ENCODE measurements at places on chromosomes 16 and 17.
A peak's percentile ranks its signal among the peaks of the same experiment; 100 is the strongest.

DNA sequence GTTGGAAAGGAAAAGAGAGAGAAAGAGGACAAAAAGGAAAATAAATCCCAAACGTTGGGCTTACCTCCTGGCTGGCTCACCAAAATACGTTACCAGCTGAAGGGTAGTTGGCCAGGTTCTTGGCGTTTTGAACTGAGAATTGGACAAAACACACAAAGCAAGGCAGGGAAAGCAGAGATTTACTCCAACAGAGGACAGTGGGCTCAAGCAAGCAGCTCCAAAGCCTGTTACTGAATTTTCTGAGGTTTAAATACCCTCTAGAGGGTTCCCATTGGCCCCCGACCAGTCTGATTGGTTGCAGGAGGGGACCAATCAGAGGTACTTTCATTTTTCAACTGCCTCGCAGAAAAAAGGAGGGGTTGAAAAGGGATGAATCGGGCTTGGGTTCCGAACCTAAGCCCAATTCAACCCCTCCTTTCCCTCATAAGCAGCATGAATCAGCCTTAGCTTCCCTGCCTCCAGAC, 55.6 kb upstream of the ALOX12 start:
- no peak for DNase-seq

GRCh38 chr16:66360624-66361324, 5.7 kb upstream of the CDH5 start:
- no peak for DNase-seq

DNA sequence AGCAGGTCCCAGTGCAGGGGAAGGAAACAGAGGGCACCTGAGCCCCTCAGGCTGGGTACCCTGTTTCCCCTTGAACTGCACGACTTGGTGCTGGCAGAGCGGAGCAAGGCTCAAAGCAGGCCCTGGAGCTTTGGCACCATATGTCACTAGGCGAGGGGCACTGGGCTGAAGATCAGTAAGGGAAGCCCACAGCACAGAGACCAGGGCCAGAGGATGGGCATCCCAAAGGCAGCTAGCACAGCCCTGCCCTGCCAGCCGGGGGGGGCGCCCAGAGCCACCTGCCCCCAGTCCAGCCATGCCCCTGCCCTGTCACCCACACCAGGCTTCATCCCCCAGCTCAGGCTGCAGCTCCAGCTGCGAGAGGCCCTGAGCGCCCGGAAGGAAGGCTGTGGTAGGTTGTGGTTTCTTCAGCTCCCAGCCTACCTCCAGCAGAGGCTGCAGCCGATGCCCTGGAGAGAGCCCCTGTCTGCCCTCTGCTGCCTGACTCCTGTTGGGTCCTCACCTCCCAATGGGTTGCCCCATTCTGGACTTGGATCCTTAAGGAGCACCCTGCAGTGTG, 10.9 kb downstream of the NHERF1 start:
- DNase-seq: peak; percentile 44

- DNase-seq: no peak
Observed at GRCh38 chr16:70453892-70454221, 538 bp upstream of the FCSK start.

GRCh38 chr17:80348551-80349150, 66.3 kb upstream of the ENDOV start:
- no peak for DNase-seq

GRCh38 chr17:81097943-81098308, 63.0 kb downstream of the BAIAP2 start:
- DNase-seq: no peak

GRCh38 chr17:8212312-8213180, 2.2 kb upstream of the AURKB start:
- DNase-seq: no peak

GRCh38 chr16:57801809-57802340, 416 bp downstream of the KIFC3 start:
- DNase-seq: peak; percentile 80

GRCh38 chr17:4124999-4125398, 17.8 kb downstream of the ZZEF1 start:
- DNase-seq: no peak

- DNase-seq: no peak
Observed at GRCh38 chr16:89739383-89739782, 18.0 kb downstream of the ZNF276 start.

Data from kidney (tissue), 22 donors.